ENCODE measurements at places on chromosomes 2 and 18.

DNA sequence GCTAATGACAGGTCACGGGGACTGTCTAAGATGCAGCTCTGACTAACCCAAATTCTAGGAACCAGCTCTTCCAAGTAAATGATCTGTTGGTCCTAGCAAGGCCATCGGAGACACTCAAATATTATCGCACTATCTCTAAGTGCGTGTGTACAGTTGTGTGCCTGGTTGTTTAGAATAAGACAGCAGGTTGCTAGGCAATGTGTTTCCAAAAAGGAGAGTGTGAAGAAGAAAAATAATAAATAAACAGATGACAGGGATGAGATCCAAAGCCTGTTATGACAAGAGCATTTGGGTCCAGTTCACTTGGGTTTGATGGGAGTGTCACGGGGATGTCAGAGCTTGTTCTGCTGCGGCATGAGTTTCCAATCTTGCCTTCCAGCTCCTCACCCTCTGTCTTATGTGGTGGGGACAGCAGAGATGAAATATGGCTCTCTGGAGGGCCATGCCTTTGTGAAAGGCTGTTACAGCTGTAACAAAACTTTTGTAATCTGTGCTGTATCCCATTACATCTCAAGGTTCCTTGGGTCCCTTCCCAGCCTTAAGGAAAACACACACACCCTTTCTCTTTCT, 127.5 kb upstream of the TNP1 start:
- DNase-seq, result no peak

- DNase-seq, result no peak
Measured at GRCh38 chr2:218701806-218702205, 8.8 kb upstream of the TTLL4 start.

DNA sequence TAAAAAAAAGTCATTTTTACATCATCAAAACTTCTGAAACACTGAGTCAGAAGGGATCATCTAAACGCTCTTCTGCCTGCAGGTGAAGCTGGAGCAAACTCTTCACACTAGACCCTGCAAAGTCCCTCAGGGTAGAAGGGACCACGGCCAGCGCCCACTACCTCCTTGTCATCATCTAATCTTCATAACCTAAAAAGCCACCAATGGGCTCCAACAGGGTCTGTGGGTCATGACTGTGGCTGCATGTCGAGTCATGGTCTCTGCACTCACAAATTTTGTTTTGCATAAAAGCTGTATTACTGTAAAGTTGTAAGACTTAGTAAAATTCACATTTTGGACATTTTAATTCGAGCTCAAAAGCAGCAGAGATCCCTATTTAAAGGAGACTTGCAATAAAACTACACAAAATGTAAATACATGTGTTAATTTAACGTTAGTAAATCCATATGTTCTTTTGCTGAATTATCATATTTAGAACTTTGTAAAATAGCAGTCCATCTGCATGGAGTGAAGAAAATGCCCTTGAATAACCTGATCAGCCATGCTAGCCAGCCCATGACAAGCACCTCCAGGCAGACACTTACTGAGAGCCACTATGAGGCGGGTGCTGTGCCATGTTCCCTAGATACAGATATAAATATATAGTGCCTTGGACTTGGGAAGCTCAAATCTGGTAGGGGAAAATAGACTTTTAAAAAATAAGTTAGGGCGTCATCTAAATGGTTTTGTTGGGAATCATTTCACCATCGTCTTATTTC, 437.2 kb upstream of the LYPD1 start:
- no peak for DNase-seq

DNA sequence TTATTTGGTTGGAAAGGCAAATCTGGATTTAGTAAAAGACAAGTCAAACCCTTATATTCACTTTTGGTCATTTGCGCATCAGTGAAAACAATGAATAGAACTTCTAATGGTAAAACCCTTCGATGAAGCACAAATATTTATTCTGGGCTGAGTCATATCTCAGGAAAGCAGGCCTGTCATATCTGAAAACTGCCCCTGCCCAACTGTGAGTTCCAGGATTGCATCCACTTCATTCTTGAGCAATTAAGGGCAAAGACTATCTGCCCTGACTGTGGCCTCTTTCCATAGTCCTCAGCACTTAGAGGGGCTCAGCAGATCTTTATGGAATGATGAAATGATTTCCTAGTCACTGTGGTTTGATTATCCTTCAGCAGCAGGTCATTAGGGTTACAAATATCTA, 795.2 kb upstream of the ID2 start:
- DNase-seq, result no peak

GRCh38 chr2:239498981-239499634, 98.3 kb upstream of the HDAC4 start:
- DNase-seq, result no peak

- DNase-seq, result no peak
Measured at GRCh38 chr2:162092008-162092390, 18.0 kb upstream of the DPP4 start.

GRCh38 chr2:218995972-218996711, 2.9 kb upstream of the CRYBA2 start:
- DNase-seq, result peak; percentile 78

GRCh38 chr18:70600225-70600925, 311.5 kb downstream of the SOCS6 start:
- DNase-seq, result no peak

DNA sequence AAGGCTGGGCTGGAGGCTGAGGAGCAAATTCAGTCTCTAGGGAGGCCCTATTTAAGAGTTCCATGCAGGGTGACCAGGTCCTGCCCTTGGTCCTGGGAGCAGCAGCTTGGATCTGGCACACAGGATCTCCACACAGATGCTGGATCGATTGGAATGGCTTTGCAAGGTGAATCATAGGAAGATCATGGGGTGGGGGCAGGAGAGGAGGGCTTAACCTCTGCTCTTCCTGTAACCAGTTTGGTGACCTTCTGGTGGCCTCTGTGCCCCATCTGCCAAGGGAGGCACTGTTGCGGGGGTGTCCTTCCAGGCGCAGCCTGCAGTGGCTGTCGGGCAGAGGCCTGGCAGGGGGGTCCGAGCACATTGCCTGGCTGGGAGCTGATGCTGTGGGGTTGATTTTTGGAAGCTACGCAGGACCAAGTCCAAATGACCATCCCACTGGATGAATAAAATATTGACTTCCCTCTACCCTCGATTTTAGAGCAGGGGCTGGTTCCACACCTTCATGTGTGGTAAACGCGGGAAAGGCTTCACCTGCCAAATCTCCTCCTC, 79.7 kb downstream of the EDAR start:
- DNase-seq, result no peak

DNA sequence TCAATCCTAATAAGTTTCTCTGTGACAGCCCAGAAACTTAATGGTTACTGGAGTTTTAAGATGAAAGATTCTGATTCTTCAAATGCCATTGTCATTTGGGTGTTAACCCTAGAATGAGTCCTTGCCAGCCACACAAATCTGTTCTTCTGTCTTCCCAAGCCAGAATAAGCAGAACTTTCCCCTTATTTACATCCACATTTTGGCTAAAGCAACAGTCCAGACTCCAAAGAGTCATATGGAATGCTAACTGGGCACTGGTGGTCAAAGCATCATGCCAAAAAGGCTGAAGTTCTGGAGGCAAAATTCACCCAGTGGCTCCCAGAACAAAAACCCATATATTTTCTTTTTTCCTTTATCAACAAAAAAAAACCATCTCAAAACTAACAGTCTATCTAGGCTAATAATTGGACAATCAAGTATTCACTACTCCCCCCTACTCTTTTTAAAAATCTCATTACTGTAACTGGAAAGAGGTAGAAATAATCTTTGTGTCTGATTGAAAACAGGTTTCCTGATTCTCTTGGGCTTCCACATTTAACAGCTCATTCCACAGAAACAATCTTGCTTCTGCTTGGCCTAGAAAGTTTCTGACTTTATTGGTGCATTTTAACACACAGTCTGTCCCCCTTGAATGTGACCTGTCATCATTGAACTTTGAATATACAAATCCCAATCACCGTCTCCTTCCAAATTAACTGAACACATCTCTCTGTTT, 89.6 kb upstream of the SETBP1 start:
- DNase-seq, result no peak

DNA sequence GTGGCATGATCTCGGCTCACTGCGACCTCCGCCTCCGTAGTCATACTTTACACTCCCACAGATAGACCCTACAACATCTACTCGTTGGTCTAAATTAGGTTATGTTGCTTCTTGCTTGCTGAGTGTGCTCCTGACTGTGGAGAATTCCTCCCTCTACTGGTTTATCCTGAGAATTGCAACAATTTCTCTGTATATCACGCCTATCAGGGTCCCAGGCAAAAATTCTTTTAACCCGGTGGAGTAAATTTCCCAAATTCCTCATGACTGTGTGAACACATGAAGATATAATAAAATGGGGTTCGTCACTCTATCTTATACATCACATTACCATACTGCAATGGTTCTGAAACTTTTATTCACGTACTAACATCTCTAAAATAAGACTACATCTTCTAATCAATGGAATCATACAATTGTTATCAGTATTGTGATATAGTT, 156.7 kb downstream of the EVA1A start:
- DNase-seq, result no peak

DNA sequence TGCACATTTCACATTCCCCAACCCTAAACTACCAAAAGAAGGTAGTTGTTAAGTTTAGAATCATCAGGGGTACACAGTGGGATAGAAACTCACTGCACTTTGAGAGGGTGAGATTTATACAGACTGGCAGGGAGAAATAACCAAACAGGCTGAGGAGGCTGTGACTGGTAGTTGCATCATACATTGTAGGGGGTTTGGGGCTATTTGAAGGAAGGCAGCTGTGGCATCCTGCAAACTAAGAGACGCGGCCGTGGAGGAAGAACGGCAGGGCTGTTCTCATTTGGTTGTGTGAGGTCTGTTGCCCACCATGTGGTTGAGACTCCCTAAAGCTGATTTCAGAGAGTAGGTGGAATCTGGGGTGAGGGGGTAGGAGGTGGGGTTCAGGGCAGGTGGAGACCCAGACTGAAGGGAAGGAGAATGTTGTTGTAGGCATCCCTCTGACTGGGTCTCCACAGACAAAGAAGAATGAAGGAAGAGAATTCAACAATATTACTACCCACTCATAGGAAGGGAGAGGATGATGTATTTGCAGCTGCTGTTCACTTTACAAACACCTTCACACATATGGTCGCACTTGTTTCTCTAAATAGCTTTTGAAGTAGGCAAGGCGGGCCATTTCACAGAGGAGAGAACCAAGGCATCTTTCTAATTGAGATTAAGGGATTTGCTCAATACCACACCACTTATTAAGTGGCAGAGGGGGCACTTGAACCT, 170.9 kb upstream of the SIX2 start:
- DNase-seq, result no peak

- no peak for DNase-seq
Measured at GRCh38 chr2:151651274-151651673, 83.0 kb downstream of the NEB start.

- DNase-seq, result no peak
Measured at GRCh38 chr2:608297-608696, 68.9 kb downstream of the TMEM18 start.

GRCh38 chr18:73962256-73962655, 185.4 kb downstream of the FBXO15 start:
- DNase-seq, result no peak

GRCh38 chr2:31335921-31336585, 78.5 kb downstream of the XDH start:
- DNase-seq, result no peak

DNA sequence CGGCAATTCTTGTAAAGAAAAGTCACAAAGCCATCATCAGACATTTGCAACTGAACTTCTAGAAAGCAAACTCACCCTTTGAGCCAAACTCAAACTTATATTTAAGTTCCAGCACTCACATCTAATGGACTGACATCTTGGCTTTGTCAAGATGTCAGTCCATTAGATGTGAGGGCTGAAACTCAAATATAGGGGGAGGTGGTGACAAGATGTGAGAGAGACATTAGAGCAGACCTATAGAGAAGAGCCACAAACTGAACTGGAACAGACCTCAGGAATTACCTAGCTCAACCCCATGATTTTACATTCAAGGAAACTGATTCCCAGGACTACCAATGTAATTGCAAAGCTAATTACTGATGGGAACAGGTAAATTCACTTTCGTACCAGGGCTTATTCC, 543.8 kb downstream of the TNS1 start:
- DNase-seq, result no peak

GRCh38 chr2:1226766-1227165, 186.5 kb upstream of the TPO start:
- DNase-seq, result no peak

DNA sequence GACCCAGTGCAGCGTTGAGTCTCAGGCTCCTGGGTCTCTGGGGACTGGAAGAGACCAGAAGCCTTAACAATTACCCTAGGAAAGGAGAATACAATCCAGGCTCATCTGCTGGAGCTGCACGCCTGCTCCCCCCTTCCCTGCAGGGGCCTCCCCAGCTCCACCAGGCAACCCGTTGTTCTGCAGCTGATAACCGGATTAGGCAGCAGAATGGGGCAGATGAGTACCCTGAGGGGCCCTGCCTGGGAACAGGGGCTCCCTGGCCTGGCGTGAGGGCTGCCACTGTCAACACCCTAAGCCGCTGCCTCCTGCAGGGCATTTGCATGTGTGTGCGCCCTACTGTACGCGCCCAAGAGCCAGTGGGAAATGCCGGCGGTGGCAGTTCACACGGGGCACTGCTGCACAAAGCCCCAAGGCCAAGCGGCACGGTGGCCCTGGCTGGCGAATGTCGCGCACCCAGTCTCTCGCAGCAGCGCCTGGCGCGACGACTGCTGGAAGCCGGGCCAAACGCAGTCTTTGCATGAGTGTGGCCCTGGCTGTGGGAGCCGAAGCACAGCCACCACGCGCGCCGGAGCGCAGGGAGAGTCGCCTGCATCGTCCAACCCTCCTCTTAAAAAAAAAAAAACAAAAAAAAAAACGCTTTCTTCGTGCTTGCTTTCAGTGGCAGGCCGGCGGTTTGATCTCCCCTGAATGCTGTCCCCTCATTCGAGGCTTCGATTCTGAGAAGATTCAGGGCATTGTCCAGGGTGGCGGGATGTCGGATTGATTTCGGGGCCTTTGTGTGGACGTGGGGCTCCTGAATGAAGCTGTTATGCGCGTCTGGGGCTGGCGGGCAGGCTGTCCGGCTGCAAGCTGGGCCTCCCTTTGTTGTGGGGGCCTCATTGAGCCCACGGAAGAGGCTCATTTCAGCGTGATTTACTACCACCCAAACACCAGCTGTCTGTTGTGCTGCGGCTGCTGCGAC, 63.8 kb downstream of the SETBP1 start:
- DNase-seq, result no peak

DNA sequence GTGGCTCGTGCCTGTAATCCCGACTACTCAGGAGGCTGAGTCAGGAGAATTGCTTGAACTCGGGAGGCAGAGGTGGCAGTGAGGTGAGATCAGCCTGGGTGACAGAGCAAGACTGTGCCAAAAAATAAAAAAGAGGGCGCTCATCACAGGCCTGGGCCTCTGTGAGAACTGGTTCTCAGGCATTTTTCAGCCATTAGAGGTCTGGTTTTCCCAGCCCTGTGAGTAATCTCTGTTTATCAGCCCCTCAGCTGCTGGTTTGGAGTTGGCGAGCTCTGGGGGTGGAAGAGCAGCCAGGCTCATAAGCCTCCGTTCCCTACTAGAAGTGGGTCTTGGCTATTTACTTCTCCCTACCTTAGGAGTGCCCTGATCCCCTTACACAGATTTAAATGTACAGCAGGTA, 53.1 kb downstream of the CHRNA1 start:
- no peak for DNase-seq

Measured in CD4-positive, alpha-beta T cell treated with Interleukin-4 for 1 hour (primary cell).